ENCODE measurements at places on chromosomes 3 and 15. TPM values are rescaled to one million over a fixed set of nuclear protein-coding genes. Genes with fewer than 3 reads are reported as not detected.

GRCh38 chr15:93515256-93516051, 426.4 kb upstream of the RGMA start:
- peaks cover 5% of the 10 kb centered on the region for H3K27me3 ChIP-seq
- H3K36me3 ChIP-seq: no peaks in the 10 kb centered on the region
- DNase-seq: peak; percentile 44
- H3K4me3 ChIP-seq: no peak overlapping the region

DNA sequence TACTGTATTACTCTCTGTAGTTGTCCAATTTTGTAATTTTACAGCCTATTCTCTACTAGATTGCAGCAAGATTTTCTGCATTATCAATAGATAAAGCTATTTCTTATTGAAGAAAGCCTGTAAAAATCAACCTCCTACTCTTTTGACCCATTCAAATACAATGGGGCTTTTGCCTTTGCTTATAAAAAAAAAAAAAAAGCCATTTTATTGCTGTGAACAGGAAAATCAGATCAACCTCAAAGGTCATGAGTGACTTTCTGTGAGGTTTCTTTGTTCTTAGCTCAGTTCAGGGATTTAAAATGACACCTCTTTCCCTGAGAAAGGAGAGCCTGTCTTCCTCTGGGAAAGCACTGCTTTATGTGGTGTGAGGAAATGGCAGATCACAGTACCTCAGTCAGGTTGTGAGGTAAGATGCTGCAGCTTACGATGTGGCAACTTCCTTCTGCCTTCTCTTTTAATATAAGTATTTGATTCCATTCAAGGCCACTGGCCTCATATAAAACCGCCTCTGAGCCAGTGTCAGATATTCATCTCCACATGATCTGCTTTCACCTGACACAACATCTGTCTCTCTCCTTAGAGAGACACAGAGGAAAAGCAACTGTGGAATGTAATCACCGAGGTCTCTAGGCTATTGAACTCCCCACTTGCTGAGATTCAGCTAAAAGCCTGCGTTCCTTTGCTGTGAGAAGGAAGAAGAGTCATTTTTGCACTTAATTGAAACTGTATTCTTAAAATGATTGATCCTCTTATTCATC, 161.5 kb upstream of the MB21D2 start:
- no peaks in the 10 kb centered on the region for H3K27me3 ChIP-seq
- H3K27ac ChIP-seq: no peak overlapping the region
- H3K36me3 ChIP-seq: no peaks in the 10 kb centered on the region
- H3K4me3 ChIP-seq: no peak overlapping the region
- no peaks in the 10 kb centered on the region for H3K4me1 ChIP-seq

The STRC gene
- not detected for total RNA-seq

GRCh38 chr15:67967871-67968431, 86.2 kb upstream of the PIAS1 start:
- H3K27ac ChIP-seq: no peak overlapping the region
- H3K36me3 ChIP-seq: no peaks in the 10 kb centered on the region
- DNase-seq: peak; percentile 76

The CKMT1A gene
- total RNA-seq: not detected

The PLXNA1 gene
- total RNA-seq: 26.0 TPM

DNA sequence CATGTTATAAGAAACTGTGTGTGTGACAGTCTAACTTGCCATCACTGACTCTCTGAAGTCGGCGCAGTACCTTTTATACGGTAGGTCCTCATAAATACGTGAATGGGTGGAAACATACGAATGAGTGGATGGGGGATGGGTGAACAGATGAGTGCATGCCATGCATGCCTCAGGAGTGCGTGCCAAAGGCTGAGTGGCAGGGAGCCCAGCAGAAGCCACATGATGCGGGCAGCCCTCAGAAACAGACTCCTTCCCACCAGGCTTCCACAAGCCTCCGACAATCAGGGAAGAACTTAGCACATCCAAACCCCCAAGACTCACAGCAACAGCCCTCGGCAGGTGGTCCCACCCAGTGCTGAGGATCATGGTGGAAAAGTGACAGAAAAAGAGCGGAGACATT, 16.7 kb downstream of the HCN4 start:
- H3K27me3 ChIP-seq: peaks cover 4% of the 10 kb centered on the region
- no peaks in the 10 kb centered on the region for H3K36me3 ChIP-seq
- DNase-seq: peak; percentile 64

- H3K36me3 ChIP-seq: no peaks in the 10 kb centered on the region
- no peak overlapping the region for H3K4me3 ChIP-seq
Observed at GRCh38 chr15:98506172-98506571, 142.2 kb upstream of the IGF1R start.

GRCh38 chr3:72494130-72494529, 354.1 kb downstream of the SHQ1 start:
- DNase-seq: no peak
- H3K36me3 ChIP-seq: no peaks in the 10 kb centered on the region
- no peaks in the 10 kb centered on the region for H3K27me3 ChIP-seq
- peaks cover 5% of the 10 kb centered on the region for H3K4me1 ChIP-seq
- no peak overlapping the region for H3K4me3 ChIP-seq
- H3K27ac ChIP-seq: no peak overlapping the region

DNA sequence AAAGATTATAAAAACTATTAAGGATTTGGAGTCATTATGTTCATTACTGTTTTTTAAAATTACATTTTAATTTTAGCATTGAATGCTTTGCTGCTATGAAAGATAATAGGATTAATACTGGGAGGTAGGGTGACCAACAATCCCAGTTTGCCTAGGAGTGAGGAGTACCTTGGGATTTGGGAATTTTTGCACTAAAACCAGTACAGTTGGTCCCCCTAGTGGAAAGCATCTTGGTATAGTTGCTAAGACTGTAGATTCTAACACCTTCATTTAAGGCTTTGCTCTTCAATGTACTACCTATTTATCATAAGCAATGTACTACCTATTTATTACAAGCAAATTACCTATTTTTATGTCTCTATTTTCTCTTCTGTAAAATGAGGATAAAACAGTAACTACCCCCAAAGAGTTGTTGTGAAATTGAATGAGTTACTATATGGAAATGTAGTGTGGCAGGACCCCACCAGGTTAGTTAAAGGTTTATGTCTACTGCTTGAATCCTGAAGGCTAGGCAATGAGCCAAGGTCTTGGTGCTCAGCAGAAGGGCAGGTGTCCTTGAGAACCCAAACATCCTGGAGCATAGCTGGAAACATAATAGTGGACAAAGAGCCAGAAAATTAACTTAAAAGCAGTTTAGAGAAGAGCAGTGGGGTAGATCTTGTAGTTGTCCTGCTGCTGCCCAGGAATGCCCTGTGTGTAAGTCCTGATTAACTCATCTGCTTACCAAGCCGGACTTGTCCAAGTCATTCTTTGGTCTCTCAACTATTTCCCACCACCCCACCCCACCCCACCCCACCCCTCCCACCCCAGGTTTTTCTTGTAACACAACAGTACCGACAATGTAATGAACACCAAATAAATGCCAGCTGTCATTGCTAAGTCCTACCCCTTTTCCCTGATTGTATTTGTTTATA, 49.2 kb upstream of the NMD3 start:
- H3K4me1 ChIP-seq: no peaks in the 10 kb centered on the region
- DNase-seq: no peak
- H3K27ac ChIP-seq: no peak overlapping the region
- H3K4me3 ChIP-seq: no peak overlapping the region

The PCCB gene
- total RNA-seq: 149 TPM

The HTR3E gene
- not detected for total RNA-seq

DNA sequence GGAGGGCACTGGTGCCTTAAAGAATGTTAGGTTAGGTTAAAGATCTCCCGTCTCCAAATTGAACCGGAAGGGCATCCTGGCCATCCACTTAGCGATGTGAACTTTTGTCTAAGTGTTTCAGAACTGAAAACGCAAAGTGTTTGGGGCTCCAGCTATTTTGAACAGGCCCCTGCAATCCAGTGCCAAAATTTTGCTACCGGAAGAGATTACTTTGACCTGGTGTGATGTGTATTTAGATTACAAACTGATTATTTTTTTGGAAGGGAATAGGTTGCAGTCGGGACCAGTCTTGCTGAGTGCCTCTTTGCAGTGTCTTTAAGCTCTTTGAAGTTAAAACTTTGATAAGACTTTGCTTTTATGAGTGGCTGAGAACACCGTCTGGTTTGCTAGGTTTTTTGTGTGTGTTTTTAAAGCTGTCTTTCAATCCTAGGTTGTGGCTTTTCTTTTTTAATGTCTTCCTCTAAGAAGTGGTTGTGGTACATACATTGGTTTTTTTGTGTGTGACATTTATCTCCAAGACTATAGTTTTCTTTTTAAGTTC, 179.6 kb downstream of the OR4M2 start:
- H3K4me3 ChIP-seq: no peak overlapping the region
- no peak overlapping the region for H3K27ac ChIP-seq
- no peaks in the 10 kb centered on the region for H3K36me3 ChIP-seq
- peaks cover 42% of the 10 kb centered on the region for H3K27me3 ChIP-seq
- DNase-seq: no peak
- H3K4me1 ChIP-seq: no peaks in the 10 kb centered on the region

DNA sequence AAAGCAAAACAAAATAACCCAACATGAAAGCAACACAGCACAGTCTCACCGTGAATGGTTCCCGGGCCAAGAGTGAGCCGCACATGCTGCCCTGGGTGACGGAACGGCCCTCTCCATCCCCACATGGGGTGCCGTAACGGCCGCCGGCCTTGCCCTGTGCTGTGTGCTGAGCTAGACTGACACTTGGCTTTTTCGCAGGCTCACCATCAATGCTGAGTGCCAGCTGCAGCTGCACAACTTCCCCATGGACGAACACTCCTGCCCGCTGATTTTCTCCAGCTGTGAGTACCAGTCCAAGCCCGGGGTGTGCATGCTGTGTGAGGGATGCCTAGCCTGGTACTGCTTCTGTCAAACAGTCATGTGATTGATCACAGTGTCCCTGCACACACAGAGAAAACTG, 357.6 kb downstream of the GABRG3 start:
- H3K27ac ChIP-seq: no peak overlapping the region
- H3K4me1 ChIP-seq: no peaks in the 10 kb centered on the region

GRCh38 chr3:188200481-188200880, 46.5 kb downstream of the LPP start:
- DNase-seq: no peak
- no peaks in the 10 kb centered on the region for H3K36me3 ChIP-seq
- peaks cover 14% of the 10 kb centered on the region for H3K4me1 ChIP-seq

The SLC41A3 gene
- total RNA-seq: 56.1 TPM

The CNTN6 gene
- not detected for total RNA-seq

The SLC12A1 gene
- not detected for total RNA-seq

DNA sequence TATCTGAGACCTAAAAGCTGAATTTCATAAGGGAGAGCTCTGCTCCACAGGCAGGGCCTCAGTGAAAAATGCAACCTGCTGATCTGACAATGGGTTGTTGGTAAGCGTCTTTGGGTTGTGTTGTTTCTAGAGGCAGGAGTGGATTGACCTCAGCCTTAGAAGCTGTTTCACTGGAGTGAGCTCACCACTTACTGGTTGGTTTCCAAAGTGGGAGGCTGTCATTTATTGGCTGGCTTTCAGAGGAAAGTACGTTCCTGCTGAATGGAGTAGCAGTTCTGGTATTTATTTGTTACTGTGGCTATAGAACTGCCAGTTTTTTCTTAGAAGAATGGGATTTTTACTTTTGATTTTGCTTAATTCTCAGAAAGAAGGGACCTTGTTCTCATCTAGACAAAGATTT, 29.3 kb upstream of the COL6A5 start:
- no peak overlapping the region for H3K27ac ChIP-seq
- no peak overlapping the region for H3K4me3 ChIP-seq
- H3K36me3 ChIP-seq: no peaks in the 10 kb centered on the region
- DNase-seq: no peak
- H3K4me1 ChIP-seq: no peaks in the 10 kb centered on the region

GRCh38 chr3:129836381-129837064, 57.0 kb downstream of the TMCC1 start:
- H3K4me1 ChIP-seq: peaks cover 5% of the 10 kb centered on the region
- no peak overlapping the region for H3K4me3 ChIP-seq
- no peak overlapping the region for H3K27ac ChIP-seq
- no peaks in the 10 kb centered on the region for H3K36me3 ChIP-seq
- H3K27me3 ChIP-seq: no peaks in the 10 kb centered on the region
- DNase-seq: no peak

DNA sequence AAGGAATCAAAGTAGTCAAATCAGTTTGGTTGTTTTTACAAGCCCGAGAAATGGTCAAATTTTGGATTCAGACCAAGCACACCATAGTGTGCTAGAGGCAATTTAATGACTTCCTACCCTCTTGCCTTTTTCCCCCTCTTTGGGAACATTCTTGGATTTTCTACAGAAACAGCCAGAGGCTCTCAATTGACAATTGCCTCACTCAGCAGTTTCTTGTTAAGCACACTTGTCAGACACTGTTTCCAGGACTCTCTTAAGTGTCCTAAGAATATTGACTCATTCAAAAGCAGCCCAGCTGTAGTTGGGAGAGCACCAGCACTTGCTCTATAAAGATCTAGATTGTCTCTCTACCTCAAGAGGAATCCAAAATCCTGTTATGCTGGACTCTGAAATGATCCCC, 1.5 kb upstream of the SLC35G2 start:
- no peak overlapping the region for H3K4me3 ChIP-seq
- no peak for DNase-seq
- H3K27ac ChIP-seq: no peak overlapping the region
- H3K4me1 ChIP-seq: peaks cover 2% of the 10 kb centered on the region

- no peak for DNase-seq
- no peaks in the 10 kb centered on the region for H3K36me3 ChIP-seq
- H3K4me1 ChIP-seq: no peaks in the 10 kb centered on the region
- H3K4me3 ChIP-seq: no peak overlapping the region
- no peak overlapping the region for H3K27ac ChIP-seq
Observed at GRCh38 chr3:24714436-24714835, 219.8 kb upstream of the THRB start.

The STRIT1 gene
- 0.42 TPM for total RNA-seq

Data from heart left ventricle (tissue), 16 donors.